T-cell (primary cell): ENCODE measurements at places on chromosomes 12 and 14.

GRCh38 chr12:47282206-47282605 lies 202.4 kb upstream of the AMIGO2 start:
- H3K36me3 ChIP-seq = no peaks in the 10 kb centered on the region
- no peak for DNase-seq
- no peak overlapping the region for H3K27ac ChIP-seq
- no peak overlapping the region for H3K4me3 ChIP-seq

- H3K27ac ChIP-seq = no peak overlapping the region
- no peaks in the 10 kb centered on the region for H3K4me1 ChIP-seq
- no peak for DNase-seq
- no peaks in the 10 kb centered on the region for H3K36me3 ChIP-seq
Observed at GRCh38 chr14:68693926-68694325, 98.9 kb downstream of the ZFP36L1 start.

- H3K4me1 ChIP-seq = no peaks in the 10 kb centered on the region
- DNase-seq = no peak
- peaks cover 3% of the 10 kb centered on the region for H3K36me3 ChIP-seq
- H3K27me3 ChIP-seq = no peaks in the 10 kb centered on the region
Observed at GRCh38 chr12:1499351-1499750, 95.0 kb downstream of the FBXL14 start.

DNA sequence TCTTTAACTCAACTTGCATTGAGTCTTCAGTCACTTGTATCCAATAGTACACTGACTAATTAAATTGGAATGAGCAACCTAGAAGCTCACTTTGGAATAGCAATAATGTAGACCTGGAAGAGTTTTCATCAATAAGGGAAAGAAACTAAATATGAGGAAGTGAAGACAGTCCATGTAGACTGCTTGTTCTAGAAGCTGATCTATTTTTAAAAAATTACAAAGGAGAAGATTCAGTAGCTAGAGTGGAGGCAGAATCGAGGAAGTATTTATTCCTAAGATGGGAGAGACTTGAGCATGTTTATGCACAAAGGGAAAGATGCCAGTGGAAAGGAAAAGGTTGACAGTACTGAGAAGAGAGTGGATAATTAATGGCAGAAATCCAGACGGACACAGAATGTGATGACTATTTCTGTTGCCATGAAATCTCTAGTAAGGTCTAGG lies 156.3 kb upstream of the PDE3A start:
- H3K27ac ChIP-seq = no peak overlapping the region
- no peak overlapping the region for H3K4me3 ChIP-seq
- no peaks in the 10 kb centered on the region for H3K27me3 ChIP-seq
- H3K36me3 ChIP-seq = no peaks in the 10 kb centered on the region

DNA sequence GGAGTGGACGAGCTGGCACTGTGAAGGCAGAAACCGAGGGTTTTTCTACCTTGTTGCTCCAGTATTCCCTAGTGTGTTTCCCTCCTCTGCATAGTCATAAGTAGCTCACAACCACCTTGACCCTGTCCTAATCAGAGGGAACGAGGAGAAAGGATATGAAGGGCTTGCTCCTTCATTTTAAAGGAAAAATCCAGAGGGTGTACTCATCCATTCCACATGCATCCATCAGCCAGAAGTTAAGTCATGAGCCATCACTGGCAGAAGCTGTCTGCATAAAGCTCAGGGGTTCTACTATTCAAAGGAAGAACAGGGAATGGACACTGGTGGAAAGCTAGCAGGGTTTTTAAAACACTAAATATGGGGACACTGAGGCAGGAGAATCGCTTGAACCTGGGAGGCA lies 84.3 kb upstream of the FOXN3 start:
- H3K27ac ChIP-seq = no peak overlapping the region
- DNase-seq = no peak
- H3K4me1 ChIP-seq = peaks cover 8% of the 10 kb centered on the region
- H3K4me3 ChIP-seq = no peak overlapping the region
- no peaks in the 10 kb centered on the region for H3K27me3 ChIP-seq

DNA sequence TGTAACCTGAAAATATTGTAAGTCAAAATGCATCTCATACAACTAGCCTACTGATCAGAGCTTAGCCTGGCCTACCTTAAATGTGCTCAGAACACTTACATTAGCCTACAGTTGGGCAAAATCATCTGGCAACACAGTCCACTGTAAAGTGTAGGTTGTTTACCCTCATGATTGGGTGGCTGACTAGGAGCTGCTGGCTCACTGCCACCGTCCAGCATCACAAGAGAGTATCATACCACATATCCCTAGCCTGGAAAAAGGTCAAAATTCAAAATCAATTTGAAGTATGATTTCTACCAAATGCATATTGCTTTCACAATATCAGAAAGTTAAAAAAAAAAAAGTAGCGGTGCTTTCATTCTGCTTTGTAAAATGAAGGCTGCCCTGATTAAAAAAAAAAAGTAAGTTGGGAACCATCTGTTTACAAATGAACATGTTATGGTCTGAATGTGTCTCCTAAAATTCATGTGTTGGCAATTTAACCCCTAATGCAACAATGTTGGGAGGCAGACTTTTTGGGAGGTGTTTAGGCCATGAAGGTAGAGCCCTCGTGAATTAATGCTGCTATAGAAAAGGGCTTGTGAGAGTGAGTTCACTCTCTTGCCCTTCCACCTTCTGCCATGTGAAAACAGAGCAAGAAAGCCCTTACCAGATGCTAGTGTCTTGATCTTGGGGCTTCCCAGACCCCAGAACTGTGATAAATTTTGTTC lies 211.8 kb downstream of the PPM1H start:
- H3K36me3 ChIP-seq = no peaks in the 10 kb centered on the region
- DNase-seq = no peak
- no peaks in the 10 kb centered on the region for H3K4me1 ChIP-seq
- H3K4me3 ChIP-seq = no peak overlapping the region
- no peak overlapping the region for H3K27ac ChIP-seq
- H3K27me3 ChIP-seq = no peaks in the 10 kb centered on the region
